ENCODE measurements at places on chromosomes 6 and 20.

DNA sequence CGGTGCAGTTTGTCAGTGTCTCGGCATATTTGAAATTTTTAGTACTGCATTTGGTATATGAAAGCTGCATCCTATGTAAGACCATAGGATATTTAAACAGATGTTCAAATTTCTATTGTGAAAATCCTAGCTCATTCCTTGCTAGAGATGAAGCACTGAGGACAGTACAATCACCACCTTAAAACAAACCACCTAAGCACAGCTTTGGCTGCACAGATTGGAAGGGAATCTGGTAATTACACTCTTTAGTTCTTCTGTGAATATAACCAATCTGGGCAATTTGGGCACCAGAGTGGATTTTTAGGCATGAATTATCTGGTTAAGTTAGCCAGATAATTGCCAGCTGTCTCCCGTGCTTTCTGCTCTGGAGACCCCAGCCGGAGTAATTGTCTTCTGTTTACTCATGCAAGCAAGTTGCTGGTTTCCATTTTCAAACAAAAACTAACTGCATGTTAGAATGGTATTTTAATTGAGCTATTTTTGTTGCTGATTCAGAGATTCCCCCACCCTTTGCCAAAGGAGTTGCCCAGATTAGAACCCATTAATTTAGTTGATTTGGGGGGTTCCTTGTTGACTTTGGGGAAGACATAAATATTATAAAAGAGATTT lies 36.9 kb downstream of the E2F3 start:
- DNase-seq = no peak

DNA sequence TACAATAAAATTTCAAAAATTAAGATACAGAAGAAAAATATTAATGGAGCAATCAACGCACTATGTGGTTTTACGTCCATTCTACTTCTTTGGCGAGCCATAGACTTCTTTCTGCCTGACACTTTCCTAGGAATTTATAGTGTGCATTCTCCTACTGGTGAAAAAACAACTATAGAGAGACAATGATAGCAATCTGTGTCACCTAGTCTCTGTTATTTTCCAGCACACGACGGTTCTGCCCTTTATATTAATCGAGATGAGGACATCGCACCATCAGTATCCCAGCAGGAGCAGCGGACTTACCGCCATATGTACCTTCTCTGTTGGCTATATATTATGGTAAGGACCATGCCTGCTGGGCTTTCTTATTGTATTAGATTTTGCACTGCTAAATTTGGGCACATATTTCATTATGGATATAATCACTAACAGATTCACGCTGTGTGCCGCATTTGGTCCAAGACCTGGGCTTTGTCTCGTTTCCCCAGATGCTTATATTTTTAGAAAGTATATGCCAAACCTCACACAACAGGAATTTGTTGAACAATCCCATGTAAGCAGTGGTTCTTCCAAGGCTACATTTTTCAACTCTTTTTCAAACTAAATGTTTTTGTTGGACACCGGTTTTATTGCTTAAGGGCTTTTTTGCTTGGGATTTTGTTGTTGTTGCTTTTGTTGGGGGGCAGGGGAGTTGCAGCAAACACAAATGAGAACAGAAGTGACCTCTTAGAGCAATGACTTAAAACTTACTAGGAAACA lies 166.4 kb downstream of the ADAT2 start:
- DNase-seq = no peak

DNA sequence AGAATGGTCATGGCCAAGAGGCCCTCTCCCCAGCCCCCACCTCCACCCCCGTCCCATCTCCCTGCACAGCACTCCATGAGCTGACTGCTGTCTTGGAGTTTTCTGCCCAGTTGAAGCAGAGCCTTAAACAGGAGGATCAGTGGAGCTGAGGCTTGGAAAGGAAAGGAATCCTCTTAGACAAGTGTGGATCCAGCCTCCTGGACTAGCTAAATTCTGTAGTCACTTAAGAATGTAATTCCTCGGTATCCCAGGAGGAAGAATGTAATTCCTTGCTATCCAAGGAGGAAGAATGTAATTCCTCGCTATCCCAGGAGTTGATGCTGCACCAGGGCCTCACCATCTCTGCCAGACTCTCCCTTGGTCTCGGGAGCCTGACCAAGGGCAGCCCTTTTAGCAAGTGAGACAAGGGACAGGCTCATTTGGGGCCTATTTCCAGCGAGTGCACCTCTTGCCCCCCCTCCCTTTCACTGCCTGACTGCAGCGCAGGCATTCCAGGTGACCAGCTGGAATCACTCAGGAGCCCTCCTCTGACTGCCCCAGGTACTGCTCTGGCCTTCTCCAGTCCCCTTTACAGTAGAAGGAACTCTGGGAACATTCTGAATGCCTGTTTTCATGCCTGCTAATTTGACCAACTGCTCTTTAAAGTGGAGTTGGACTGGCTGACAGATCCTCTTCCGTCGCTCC lies 76.2 kb downstream of the TCP11 start:
- peak; percentile 26 for DNase-seq

DNA sequence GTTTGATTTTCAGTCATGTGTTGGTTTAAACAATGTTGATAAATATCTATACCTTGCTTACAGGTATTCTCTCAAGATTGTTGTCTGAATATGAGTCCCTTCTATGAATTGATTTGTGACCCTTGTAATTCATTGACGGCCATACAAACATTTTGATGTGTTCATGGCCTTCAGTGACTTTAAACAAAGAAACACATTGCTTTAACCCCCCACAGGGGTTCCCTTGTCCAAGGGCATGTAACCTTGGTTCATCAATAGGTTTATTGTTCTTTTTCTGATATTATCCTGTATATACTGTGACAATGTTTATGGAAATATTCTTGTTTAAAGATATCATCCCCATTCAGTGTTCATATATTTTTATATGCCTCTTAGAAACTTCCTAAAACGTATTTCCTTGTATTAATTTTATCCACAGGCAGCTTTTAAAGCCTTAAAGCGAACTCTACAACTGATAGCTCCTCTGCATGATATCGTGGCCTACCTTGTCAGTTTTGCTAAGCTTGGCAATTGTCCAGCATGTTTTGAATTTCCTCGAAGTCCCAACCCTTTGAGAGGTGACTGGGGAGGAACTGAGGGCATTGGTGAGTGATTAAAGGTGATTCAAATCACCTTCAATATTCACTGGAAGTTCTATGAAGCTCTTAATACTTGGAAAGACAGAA lies 87.0 kb downstream of the CD164 start:
- DNase-seq = no peak

- no peak for DNase-seq
Observed at GRCh38 chr20:58011947-58012610, 216.4 kb downstream of the ANKRD60 start.

- DNase-seq = no peak
Observed at GRCh38 chr20:49343246-49343645, 65.4 kb upstream of the ZNFX1 start.

DNA sequence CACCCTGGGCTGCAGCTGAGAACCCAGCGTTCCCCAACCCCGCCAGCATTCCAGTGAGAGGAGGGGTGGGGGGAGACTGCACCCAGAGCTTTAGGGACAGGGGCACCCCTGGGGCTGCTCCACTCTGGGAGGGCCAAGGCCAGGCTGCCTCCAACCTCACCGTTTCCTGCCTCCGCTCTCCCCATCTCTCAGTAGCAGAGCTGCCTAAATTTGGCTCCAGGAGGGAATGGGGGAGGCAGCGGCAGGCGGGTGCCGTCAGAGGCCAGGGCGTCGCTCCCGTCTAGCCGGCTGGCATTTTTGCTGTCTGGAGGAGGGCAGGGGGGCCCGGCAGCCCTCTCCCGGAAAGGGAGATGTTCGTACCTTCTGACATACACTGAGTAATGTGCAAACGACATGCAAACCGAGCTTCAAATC lies 46.6 kb downstream of the NOL4L start:
- DNase-seq = no peak

GRCh38 chr20:38725931-38726803 lies 1.9 kb downstream of the SLC32A1 start:
- peak; percentile 42 for DNase-seq

DNA sequence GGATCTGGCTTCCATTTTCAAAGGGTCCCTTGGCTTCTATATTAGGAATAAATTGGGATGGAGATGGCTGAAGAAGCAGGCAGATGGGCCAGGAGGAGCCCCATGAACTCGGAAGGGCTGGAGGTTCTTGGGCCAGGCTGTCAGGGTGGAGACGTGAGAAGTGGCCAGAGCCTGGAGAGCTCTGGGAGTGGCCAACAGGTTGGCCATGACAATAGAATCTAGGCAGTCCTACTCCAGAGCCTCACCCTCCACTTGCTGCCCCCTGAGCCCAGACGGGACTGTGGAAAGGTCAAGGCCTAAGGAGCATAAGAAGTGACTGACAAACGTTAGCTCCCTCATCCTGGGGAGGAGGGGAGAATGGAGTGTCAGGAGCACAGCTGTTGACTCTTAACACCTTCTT lies 62.1 kb downstream of the STK35 start:
- DNase-seq = no peak

DNA sequence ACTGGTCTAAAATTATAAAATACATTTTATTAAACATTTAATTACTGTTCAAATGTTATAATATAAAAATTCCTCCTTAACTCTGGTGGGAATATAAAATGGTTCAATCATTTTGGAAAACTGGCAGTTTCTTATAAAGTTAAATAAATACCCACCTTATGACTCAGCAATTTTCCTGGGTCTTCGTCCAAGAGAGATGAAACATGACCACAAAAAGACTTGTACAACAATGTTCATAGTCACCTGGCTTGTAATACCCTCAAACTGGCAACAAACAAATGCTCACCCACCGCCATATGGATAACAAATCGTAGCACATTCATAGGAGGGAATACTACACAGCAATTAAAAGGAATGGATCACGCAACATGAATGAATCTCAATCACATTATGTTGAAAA lies 66.0 kb upstream of the RIN2 start:
- no peak for DNase-seq

DNA sequence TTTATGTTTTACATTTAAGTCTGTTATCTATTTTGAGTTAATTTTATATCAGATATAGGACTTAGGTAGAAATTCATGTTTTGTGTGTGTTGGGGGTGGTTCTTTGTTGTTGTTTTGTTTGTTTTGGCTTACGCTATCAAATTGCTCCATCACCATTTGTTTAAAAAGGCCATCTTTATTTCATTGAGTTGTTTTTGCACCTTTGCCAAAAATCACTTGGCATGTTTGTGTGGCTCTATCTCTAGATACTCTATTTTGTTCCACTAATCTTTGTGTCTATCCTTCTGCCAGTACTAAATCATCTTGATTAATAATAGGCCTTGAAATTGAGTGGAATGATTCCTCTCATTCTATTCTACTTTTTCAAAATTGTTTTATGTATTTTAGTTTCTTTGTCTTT lies 7.4 kb downstream of the CYP39A1 start:
- DNase-seq = no peak

- no peak for DNase-seq
Observed at GRCh38 chr20:46636514-46636913, 14.7 kb downstream of the SLC13A3 start.

- DNase-seq = peak; percentile 85
Observed at GRCh38 chr20:59006864-59007664, at the start of gene CTSZ. Gene CTSZ, minus strand, starts transcription at chr20:59007254. Its CDS starts 126 bp downstream, at chr20:59007128.

GRCh38 chr6:18431581-18431980 lies 44.4 kb downstream of the RNF144B start:
- no peak for DNase-seq

GRCh38 chr6:15038013-15038791 lies 207.7 kb upstream of the JARID2 start:
- no peak for DNase-seq

DNA sequence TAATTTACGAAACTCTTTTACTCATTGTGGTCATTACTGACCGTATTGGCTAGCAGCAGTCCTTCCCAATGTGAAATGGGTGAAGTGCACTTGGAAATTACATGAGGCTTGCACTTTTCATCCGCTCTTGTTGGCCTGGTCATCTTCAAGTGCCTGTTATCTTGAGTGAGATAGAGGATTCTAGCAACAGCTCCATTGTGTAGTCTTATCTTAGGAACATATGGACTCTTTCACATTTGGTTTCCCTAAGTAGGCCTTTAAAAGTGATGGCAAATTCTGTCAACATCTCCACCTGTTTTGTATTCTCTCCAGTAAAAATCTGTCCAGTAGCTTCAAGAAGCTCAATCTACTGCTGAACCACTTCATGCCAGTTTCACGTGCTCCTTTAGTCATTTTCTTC lies 114.8 kb upstream of the MARCKS start:
- no peak for DNase-seq

DNA sequence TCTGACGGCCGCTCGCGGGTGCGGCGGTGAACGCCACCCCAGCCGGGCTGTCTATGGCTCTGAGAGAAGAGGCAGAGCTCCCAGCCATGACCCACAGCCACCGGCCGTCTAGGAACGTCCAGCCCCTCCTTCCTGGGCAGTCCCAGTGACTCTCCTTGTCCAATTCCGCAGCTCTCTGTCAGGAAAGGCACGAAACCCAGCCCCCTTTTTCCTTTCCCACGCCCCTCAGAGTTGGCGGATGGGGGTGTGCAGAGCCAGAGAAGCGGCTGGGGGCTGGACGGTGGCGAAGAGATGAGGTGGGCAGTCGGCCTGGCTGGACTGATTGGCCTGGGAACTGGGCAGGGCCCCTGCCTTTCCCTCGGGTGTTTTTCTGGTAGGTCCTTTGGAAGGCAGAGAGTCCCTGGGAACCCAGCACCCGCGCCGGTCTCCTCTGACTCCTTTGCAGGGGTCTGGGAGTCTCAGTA lies 1.5 kb downstream of the EBF4 start:
- DNase-seq = no peak

GRCh38 chr20:1983301-1983700 lies 10.6 kb downstream of the PDYN start:
- no peak for DNase-seq

- no peak for DNase-seq
Observed at GRCh38 chr6:20203561-20204511, 8.4 kb downstream of the MBOAT1 start.

DNA sequence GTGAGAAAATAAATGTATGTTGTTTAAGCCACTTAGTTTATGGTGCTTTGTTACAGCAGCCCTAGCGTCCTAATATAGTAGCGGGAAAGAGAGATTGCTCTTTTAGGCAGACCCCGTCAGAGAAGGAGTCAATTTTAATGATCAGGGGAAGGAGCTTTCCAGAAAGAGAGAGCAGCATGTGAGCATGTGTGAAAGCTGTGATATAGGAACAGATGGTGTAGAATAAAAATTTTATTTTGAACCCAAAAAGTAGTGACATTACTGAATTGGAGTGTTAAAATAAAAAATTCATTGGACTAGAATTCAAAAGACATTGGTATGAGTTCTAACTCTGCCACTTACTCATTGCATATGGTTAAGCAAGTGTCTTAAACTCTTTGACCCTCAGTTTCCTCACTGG lies 119.8 kb downstream of the PDE7B start:
- no peak for DNase-seq

DNA sequence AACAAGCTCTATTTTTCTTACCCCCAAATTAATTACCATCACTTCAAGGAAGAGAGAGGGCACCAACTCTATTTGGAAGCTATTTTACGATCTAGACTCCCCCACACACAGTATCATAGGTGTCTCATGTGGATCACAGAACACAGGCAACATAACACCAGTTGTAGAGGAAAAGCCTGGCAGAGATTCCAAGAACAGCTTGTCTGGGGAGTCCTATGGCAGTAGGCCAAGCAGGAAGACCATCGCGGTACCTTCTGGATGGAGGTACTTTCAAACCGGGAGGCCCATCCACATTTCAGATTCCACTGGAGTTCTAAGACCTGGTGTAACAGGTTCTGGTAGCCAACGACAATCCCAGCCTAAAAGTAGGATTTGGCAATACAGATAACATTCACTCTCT lies 37.6 kb upstream of the SPDEF start:
- DNase-seq = no peak

Data from Right ventricle myocardium superior (tissue), 1 donor.